ENCODE measurements at places on chromosomes 4 and X.

DNA sequence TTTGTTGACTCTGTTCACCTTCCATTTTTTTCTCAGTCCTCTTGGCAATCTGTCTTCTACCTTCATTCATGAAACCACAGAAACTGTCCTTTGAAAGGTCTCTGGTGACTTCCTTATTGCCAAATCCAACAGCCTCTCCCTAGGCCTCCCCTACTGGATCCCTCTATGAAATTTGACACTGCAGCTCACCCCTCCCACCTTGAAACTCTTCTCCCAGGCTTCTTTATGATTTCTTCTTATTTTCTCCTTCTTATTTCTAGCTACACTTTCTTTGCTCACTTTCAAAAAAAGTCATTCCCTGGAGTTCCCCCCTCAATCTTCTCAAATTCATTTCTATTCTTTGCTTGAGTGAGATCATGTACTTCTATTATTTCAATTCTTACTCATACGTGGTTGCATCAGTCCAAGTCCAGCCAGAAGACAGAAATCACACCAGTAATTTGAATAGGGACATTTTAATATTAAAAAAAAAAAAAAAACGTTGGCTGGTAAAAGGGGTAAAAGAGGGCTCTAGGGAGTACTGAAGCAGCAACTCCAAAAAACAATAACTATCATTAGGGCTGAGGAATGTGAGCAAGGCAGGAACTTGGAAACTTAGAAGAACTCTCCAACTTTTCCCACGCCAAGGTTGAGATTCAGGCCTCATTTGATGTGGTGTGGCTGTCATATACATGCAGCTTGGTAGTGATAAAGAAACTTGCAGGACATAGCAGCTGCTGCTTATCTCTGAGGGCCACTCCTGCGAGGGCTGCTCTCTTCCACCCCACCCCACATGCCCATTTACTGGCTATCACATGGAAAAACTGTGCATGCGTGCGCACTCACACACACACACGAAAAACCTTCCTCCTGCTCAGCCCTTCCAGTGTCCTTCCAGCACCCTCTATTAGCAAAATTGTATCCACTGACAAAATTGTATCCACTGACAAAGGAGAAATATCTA lies 169.8 kb upstream of the GALNT7 start:
- no peak for DNase-seq

- no peak for DNase-seq
Measured at GRCh38 chr4:182944484-182945213, 27.5 kb upstream of the DCTD start.

GRCh38 chr4:111228396-111228795 lies 605.5 kb upstream of the PITX2 start:
- no peak for DNase-seq

- no peak for DNase-seq
Measured at GRCh38 chr4:186566068-186566467, 10.7 kb upstream of the MTNR1A start.

- DNase-seq, result no peak
Measured at GRCh38 chr4:165874072-165874790, 1.2 kb downstream of the TLL1 start.

DNA sequence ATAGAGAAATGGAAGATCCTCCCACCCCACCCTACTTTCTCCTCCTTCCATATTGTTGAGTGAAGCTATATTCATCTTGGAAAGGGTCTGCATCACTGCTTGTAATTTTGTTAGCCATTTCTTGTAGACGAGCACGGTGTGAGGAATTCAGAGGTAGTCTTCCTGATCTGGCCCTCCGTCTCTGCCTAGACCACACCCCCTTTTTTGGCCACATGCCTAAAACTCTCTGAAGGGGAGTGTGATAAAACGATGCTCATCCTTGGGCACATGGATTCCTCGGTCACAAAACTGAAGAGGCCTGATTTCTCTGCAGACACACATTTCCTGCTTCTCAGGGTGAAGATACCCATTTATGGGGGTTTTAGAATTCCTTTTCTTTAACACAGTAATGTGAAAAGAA lies 182.8 kb downstream of the LARP7 start:
- no peak for DNase-seq

GRCh38 chr4:174352061-174352819 lies 68.5 kb downstream of the CEP44 start:
- DNase-seq, result no peak

- DNase-seq, result no peak
Measured at GRCh38 chr4:141132709-141133145, 542 bp downstream of the RNF150 start.
